Stimulated activated CD8-positive, alpha-beta memory T cell treated with anti-CD3 and anti-CD28 coated beads, Interleukin-15, amount 100 ng/mL, for 4 hours (primary cell): ENCODE measurements at places on chromosomes 7 and 10.
A peak's percentile ranks its signal among the peaks of the same experiment; 100 is the strongest.

GRCh38 chr7:128697302-128697905, 25.3 kb downstream of the GARIN1A start:
- DNase-seq = no peak

DNA sequence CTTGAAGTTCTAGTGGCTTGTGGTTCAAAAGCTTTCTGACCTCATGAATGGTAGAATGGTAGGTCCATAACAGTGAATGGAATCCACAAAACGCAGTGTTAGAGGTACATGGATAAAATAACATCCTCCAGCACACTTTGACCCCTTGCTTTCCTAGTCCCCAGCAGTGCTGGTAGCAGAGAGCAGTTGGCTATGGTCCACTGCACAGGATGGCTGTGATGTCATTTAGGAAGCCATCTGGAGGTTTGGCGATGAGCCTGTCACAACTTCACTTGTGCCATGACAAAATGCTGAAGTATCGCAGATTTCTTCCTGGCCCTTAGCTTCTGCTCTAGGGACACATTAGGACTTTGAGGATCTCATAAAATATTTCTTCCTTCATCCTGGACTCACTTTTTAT, 300.0 kb upstream of the FZD8 start:
- no peak for DNase-seq

GRCh38 chr7:68434857-68435256, 1163.4 kb upstream of the AUTS2 start:
- DNase-seq = no peak

DNA sequence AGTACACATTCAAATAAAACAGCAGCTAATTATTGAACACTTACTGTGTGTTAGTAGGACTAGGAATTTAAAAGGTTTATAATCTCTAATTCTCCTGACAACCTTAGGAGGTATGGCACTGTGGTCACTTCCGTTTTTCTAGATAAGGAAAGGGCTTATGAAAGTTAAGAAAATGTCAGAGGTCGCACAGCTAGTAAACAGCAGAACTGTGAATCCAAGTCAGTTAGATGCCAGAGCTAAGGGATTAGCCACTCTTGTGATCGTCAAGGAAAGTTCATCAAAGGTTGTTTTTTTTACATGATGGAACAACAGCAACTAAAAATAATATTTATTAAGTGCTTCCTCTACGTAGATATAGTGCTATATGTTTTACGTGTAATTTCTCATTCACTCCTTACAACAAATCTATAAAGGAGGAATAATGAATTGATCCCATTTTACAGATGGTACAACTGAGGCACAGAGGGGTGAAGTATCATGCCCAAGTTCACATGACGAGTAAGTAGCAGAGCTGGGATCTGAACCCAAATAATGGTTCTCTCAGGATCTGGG, 84.9 kb downstream of the NAMPT start:
- no peak for DNase-seq

DNA sequence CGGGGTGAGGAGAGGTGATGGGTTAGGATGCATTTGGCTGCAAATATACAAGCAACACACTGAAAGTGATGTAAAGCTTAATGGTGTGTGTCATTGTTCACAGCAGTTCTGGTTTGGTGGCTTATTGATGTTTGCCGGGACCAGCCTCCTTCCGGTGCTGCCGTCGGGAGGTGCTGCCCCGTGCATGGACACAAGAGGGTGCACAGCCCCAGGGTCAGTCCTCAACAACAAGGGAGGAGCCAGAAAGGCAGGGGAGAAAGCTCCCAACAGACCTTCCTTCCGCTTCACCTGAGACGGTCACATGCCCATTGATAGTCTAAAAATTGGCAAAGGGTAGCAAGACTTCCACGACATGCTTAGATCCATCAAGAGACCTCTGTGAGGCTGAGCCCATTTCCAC, 9.5 kb downstream of the RNF32 start:
- no peak for DNase-seq

DNA sequence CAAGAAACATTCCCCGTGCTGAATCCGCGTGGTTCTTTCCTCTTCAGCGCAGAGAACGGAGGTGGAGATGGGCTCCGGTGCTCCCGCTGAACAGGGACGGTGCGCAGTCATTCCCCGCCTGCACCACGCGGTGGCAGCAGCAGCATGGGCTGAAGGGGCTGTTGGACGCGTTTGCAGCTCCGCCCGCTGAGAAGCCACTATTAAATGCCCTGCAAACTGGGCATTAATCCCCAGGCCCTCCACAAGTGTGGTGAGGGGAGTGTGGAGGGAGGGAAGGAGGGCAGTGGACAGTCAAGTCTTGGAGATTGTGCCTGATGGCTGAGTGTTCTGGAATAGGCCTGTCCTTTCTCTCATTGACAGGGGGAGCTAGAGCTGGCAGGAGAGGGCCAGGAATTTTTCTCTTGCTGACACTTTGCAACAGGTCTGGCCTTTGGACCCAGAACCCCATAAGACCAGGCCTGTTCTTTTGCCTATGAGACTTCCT, 240.2 kb upstream of the INHBA start:
- peak; percentile 24 for DNase-seq

GRCh38 chr10:60086862-60087261, 180.5 kb upstream of the CCDC6 start:
- no peak for DNase-seq

DNA sequence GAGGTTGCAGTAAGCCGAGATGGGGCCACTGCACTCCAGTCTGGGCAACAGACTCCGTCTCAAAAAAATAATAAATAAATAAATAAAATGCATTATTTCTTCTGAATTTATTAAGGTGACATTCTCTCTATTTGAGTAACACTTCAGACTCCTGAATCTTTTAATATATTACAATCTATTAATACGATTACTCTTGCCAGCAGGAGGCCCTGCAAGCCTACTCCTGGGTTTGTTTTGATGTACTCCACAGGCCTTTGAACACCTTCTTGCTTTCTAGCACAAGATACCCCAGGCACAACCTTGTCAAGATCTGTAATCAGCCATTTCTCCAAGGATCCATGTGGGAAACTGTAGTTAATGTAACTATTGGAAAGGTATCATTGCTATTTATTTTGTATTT, 63.5 kb downstream of the COBL start:
- DNase-seq = no peak

DNA sequence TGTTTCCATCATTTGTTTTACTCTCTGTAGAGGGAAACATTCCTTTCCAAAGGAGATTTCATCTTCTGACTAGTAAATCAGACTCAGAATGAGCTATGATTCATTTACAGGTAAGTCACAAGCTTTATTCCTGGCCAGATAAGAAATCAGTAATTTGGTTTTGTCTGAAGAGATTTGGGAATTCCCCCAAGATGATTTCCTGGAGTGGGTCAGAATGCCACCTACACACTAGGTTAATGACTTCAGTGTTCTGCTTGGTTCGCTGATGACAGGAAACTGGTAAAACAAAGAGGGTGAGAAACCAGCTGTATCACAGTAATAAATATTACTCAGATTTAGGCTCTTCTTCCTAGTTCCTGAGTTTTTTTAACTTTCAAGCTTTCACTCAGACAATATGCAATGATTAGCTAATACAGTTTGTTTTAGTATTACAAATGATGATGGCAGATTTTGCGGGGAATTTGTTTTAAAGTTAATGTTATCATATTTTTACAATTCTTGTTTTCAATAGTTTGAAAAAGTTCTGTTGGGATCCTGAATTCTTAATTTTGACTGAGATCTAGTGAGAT, 8.3 kb upstream of the ASZ1 start:
- DNase-seq = no peak

- DNase-seq = no peak
These were observed 7.4 kb upstream of the PTPRN2 start for GRCh38 chr7:158595068-158595467.

DNA sequence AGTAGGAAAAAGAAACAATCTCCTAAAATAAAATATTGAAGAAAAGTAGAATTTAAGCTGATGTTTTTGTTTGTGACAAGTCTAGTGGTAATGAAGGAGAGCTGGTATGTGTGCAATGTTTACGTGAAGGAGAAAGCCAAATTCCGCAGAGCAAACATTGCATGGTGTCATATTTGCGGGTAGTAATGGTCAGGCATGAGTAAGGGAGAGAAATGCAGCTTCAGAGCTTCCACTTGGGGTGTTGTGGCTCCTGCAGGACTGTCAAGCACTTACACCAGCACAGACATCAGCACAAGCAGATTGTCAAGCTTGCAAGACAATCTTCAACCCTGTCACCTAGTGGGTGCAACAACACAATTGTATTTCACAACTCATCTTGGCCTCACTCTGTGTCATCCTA, 136.5 kb upstream of the ETV1 start:
- DNase-seq = no peak

DNA sequence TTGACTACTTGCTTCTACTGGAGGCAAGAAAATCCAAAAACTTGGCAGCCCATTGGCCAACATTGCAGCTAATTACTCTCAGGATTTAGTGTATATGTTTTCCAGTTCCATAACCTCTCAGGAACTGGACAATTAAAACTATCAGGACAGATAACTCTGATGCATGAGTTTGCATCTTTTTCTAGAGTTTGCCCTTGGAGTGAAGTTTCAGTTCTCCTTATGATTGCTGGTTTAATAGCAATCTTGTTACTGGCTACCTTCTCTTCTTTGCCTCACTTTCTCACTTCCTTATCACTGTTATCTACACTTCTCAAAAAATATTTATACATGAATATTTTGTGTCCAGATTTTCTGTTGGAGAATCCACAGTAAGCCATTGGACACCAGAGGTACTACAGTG, 735.9 kb downstream of the PCDH15 start:
- no peak for DNase-seq

GRCh38 chr7:131090886-131091692, 236.6 kb upstream of the MKLN1 start:
- no peak for DNase-seq

- no peak for DNase-seq
These were observed 99.6 kb downstream of the ZMYND11 start for GRCh38 chr10:234708-235406.

DNA sequence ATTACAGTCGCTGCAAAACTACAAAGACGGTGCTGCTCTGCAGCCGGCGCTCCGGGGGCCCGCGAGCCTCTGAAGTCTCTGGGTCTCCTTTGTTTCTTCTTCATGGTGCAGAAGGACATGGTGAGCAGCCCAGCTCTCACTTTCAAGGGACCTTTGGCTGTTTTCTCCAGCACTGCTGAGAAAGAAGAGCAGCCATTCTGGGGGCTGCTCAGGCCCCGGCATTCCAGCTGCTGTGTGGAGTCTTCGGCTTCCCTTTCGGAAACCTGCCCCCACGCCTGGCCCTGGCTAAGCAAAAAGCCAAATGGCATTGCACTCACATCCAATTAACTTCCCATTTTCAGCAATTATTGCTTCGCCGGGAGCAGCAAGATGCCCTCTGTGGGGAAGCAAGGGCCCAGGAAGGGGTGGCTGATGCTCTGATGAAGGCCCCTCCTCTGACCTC, 555.7 kb downstream of the PTPRN2 start:
- no peak for DNase-seq

DNA sequence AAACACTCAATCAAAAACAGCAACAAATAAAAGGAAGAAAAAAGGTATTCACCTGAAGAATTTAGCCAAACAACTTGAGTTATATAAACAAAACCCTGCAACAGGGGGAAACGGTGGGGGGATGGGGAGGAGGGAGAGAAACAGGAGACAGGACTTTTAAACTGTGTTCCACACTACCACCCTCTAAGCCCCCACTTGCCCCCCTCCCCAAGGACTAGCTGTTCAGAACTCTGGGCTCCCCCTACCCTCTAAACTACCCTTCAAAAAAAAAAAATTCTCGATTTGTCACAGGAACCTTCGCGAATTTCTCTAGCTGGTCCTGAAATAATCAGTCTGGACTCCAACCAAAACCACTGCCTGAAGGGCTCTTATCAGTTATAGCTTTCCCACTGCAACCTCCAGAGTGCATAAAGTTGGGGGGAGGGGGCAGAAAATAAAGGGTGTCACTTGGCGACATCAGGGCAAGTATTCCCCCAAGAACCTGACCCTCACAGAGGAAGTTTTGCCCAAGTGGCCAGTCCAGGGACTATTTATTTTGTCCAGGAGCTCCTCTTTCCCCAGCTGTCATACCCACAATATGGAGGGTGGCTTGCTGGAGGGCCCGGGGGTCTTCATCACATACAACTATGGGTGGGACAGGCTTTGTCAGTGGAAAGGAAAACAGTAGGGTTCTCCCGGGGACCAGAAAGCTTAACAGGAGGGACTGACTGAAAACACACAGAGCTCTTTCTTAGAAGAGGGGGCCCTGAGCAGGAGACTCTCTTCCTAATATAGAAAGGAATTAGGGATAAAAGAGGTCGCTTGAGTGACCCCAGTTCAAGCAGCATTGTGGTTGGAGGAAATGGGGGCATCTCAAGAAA, 1.3 kb downstream of the UBE2H start:
- no peak for DNase-seq

DNA sequence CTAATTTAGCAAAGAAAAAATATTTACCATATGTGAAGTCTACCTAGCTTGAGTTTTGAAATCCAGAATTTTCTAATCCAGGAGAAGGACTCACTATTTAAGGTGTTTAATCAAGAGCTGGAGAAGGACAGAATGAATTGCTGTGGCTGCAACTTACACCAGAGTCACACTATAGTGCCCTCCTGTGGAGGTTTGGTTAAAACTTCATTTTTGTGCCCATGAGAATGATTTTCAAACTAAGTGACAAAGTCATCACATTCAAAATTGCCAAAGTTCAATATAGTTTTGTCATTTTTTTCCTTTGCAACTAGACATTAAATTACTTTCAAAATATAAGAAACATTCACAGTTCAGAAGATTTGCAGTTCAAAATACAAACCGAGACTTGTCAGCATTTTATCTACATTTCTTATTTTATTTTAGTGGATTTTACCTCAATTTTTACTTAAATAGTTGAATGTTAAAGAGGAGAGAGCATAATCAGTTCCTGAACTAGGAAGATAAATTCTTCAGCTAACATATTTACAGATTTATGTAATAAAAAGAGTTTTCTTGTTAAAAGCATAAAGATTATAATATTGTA, 70.7 kb downstream of the CABCOCO1 start:
- no peak for DNase-seq

GRCh38 chr7:157818701-157819454, 482.1 kb downstream of the DNAJB6 start:
- DNase-seq = no peak

- no peak for DNase-seq
These were observed 86.0 kb upstream of the RET start for GRCh38 chr10:42990721-42991441.
